ENCODE measurements at places on chromosomes 4 and X.

DNA sequence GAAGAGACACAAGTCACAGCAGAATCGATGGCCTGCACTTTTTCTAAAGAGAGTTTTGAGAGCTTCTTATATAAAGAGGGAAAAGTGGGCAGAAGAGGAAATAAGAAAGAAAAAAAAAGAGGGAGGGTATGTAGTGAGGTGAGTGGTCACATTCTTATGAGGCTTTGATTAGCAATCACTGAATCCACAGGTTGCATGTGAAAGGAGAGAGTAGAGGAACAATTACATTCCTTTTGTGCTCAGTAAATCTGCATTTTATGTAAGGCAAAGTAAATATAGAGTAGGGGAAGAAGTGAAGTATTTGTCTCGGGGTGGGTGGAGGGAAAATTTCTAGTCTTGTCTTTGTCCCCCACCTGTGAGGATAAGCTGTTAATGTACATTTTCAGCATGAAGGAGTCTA, 26.8 kb upstream of the MBTPS2 start:
- DNase-seq = no peak

DNA sequence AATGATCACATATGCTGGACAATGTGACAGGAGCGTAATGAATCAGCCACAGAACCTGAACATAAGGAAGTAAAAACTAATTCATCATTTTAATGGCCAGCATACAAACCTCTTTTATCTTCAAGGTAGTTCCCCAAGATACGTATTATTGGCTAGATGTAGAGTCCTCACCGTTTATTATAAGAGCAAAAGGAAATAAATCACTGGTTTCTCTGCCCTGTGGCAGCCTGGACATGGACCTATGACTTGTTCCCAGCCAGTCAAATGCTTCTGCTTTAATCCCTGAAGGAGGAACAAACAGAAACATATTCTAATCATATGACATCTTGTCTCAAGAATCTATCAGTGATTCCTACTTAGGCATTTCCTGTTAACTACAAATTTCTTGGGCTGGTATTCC, 86.8 kb upstream of the FAM241A start:
- no peak for DNase-seq

DNA sequence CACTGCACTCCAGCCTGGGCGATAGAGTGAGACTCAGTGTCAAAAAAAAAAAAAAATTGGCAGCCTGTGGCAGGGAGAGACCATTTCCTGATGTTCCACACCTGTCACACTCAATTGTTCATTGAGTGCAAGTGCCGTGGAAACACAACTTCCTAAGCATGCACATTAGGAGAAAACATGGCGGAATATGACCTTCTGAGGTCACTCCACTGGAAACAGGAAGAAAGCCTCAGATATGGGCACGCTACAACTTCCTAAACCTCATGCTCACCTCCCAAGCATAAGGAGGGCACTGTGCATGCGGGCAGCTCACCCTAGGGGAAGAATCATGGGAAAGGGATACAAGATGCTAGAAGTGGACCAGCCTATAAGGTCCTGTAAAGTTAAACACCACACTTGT, 28.5 kb upstream of the CD99 start:
- DNase-seq = no peak

DNA sequence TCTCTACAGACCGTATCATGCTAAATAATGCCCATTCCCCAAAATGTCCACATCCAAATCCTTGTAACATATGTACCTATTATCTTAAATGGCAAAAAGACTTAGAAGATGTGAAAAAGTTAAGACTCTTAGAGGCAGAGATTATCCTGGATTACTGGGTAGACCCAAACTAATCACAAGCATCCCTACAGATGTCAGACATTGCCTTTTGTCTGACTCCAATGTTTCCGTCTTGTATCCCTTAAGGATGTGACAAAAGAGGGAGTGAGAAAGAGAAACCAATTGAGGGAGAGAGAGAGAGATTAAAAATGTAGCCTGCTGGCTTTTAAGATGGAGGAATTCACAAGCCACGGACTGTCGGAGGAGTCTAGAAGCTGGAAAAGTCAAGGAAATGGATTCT, 401.9 kb upstream of the FSTL5 start:
- no peak for DNase-seq

- DNase-seq = no peak
These were observed 39.8 kb downstream of the ZNF280C start for GRCh38 chrX:130228871-130229270.

DNA sequence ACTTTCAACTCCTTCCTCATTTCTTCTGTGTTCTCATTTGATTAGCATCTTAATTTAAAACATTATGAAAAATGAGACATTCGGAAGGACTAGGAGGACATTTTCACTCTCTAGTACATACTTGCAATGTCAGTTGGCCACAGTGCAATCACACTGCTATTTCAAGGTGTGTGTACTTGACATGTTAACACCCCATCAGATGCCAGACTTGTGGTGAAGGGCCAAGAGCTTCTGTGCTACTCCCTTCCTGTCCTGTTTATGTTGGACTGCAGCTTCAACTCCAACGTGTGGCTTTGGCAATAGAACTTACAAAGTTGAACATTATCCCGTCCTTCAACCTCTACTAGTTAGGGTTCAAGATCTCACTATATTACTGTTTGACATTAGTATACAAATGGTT, 221.0 kb downstream of the PALLD start:
- no peak for DNase-seq

DNA sequence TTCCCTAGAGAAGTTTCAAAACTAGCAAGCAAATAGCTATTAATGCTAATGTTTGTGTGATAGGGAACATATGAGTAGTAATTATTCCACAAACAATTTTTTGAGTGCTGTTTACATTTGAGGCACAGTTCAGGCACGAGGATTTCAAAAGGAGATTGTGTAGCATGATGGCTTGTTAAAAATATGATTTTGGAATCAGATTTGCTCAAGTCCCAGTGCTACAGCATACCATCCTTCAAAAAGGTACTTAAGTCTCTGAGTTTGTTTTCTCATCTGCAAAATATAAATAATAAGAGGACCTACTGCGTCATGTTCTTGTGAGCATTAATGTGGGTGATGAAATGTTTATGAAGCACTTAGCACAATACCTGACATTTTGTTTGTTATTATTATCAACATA, 11.3 kb downstream of the TLR8 start:
- no peak for DNase-seq

- DNase-seq = no peak
These were observed 6.4 kb upstream of the SEPTIN11 start for GRCh38 chr4:76943129-76943620.

DNA sequence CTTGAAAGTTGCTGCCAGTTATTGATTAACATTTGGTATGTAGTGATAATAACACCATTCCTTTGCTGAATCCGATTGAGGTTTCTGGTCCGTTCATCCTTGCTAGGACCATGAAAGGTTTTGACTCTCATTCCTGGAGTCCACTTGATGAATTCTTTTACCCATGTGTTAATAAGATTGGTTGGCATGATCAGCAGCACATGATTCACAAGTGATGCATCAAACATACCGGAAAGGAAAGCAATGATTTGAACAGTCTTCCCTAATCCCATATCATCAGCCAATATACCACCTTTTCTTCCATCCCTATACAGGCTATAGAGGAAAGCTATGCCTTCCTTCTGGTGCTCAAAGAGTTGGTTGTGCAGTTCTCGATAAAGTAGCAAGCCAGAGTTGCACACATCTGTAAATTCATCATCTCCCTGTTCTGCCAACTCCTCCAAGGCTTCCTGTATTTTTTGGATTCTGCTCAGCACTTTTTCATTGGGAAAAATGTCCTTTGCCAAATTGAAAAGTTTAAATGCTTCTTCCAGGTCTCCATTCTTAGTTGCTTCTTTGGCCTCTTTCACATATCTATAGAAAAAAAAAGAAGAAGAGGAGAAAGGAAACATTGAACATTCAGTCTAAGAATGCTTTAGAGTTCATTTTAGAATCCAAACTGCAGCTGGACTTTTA, 26.7 kb downstream of the PIN4 start:
- DNase-seq = no peak

GRCh38 chr4:156948133-156948532, 23.5 kb downstream of the PDGFC start:
- DNase-seq = no peak

GRCh38 chr4:67201334-67201733, 344.0 kb downstream of the CENPC start:
- DNase-seq = no peak

- DNase-seq = no peak
These were observed 1252.3 kb upstream of the TENM3 start for GRCh38 chr4:180990931-180991330.

DNA sequence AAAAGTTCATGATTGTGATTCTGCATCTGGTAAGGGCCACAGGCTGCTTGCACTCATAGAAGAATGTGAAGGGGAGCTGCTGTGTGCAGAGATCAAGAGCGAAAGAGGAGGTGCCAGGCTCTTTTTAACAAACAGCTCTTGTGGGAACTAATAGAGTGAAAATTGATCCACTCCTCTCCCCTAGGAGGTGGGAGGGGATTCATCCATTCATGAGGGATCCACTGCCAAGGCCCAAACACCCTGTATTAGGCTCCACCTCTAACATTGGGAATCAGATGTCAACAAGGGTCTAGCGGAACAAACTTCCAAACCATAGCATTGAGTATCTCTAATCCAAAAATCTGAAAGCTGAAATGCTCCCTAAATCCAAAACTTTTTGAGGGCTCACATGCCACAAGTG, 16.4 kb upstream of the PPID start:
- DNase-seq = no peak

DNA sequence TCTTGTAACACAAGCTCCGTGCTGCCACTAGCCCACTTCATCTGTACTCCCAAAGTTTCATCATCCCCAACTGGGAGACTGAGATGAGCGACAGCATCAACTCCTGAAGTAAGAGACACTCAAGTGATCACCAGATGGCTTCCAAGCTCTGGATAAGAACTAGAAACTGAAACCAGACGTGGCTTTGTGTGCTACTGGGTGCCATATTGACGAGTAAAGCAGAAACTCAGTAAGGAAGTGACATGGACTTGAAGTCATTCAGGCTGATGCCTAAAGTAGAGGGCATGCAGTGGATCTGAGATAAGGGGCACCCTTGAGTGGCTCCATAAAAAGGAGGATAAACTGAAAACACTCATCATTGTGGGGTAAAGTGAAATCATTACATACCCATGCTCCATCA, 72.4 kb downstream of the PCYT1B start:
- DNase-seq = no peak

GRCh38 chrX:148024425-148025148, 43.5 kb downstream of the FMR1NB start:
- no peak for DNase-seq

GRCh38 chr4:10168151-10168550, 51.6 kb upstream of the WDR1 start:
- DNase-seq = no peak

DNA sequence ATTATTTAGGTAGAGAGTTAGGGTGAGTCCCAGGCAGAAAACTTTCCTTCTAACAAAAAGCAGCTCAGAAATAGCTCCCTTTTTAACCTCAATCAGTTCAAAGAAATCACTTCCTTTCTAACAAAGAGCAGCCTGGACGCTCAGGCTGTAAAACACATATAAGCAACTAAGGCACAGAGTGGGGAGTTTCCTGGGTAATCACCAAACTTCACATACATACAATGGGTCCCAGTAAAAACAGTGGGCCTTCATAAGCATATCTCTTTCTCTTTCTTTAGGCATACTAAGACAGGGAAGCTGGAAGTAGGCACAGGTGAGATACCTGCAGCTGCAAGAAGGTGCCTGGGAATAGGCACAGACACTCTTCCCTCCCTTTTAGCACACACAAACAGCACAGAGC, 4.9 kb upstream of the NAF1 start:
- DNase-seq = no peak

DNA sequence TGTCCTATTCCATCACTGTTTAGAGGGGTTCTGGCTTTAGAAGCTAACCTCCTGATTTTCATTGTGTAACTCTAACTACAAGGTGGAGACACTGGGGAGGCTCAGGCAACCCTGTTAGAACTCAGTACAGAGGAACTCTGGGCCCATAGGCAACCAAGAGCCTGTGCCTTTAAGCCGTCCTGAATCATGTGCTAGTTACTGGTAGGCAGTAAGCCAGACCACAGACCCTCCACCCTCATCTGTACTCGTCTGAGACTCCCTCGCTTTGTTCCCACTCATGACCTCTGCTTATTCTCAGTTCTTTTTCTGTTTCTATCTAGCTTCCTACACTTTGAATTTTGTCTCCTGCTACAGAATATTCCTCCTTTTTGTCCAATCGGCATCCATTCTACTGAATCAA, 31.4 kb downstream of the TBC1D1 start:
- no peak for DNase-seq

DNA sequence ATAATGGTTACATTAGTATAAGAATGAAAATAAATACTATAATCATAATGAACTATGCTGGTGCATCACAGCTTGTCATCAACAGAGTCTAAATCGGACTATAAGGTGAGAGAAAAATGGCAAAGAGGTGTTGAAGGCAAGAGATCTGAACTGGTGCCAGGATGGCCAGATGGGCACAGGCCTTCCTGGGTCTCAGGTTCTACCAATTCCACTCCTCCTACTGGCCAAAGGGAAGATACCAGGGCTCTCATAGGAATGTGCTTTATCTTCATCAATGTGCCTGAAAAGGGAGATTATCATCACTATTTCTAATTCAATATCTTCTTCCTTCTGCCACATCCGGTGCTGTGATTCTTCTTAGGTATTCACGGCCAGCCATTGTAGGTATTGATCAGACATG, 107.6 kb downstream of the GASK1B start:
- no peak for DNase-seq
